NCI-H2029 (cell line): ENCODE measurements at places on chromosomes 16 and 17.

GRCh38 chr17:16947470-16947869 lies 24.4 kb downstream of the TNFRSF13B start:
- no peak for DNase-seq

GRCh38 chr16:83159049-83159448 lies 532.3 kb downstream of the CDH13 start:
- DNase-seq, result no peak

- DNase-seq, result no peak
Measured at GRCh38 chr17:17645961-17646360, 35.3 kb upstream of the RAI1 start.

GRCh38 chr17:76681222-76682137 lies 29.3 kb downstream of the MXRA7 start:
- peak; percentile 21 for DNase-seq

GRCh38 chr16:22417019-22417418 lies 42.6 kb upstream of the CDR2 start:
- DNase-seq, result no peak

DNA sequence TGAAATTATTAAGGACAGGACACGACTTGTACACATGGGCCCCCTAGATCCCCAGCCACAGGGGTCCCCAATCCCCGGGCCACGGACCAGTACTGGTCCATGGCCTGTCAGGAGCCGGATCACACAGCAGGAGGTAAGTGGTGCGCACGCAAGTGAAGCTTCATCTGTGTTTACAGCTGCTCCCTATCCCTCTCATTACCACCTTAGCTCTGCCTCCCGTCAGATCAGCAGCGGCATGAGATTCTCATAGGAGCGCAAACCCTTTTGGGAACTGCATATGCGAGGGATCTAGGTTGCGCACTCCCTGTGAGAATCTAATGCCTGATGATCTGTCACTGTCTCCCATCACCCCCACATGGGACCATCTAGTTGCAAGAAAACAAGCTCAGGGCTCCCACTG lies 137.8 kb upstream of the ZFHX3 start:
- DNase-seq, result no peak

DNA sequence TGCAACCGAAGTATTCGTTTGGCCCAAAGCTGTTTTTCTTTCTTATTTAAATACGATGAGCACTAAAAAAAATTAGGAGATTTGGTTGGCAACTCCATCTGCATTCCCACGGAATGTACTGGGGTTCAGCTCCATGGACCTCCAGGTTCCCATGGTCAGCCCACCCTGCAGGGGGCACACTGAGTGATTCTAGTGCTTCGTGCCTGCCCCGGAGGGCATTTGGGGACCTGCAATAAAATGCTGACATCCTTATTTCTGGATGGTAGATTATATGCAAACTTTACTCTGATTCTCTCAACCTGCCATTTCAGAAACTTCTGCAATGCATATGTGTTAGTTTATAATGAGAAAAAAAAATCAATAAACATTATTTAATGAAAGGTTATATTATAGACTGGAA lies 339.4 kb downstream of the XYLT1 start:
- DNase-seq, result no peak

DNA sequence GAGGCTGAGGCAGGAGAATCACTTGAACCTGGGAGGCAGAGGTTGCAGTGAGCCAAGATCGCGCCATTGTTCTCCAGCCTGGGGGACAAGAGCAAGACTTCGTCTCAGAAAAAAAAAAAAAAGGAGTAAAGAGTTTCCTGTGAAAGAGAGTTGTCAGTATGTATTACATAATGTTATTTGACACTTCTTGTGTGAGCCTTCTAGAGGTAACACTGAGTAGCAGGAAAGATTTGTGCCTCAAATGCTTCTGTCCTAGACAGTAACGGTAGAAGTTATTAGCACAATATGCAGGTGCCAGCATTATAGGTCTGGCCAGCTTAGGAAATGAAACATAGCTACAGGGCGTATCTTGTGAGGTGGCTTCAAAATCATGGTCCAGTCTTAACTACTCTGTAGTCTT lies 6.2 kb downstream of the RPS6KB1 start:
- peak; percentile 14 for DNase-seq

GRCh38 chr16:66695935-66696668 lies 441 bp downstream of the CMTM4 start:
- DNase-seq, result no peak

GRCh38 chr16:85379041-85380001 lies 233.8 kb upstream of the GSE1 start:
- no peak for DNase-seq

DNA sequence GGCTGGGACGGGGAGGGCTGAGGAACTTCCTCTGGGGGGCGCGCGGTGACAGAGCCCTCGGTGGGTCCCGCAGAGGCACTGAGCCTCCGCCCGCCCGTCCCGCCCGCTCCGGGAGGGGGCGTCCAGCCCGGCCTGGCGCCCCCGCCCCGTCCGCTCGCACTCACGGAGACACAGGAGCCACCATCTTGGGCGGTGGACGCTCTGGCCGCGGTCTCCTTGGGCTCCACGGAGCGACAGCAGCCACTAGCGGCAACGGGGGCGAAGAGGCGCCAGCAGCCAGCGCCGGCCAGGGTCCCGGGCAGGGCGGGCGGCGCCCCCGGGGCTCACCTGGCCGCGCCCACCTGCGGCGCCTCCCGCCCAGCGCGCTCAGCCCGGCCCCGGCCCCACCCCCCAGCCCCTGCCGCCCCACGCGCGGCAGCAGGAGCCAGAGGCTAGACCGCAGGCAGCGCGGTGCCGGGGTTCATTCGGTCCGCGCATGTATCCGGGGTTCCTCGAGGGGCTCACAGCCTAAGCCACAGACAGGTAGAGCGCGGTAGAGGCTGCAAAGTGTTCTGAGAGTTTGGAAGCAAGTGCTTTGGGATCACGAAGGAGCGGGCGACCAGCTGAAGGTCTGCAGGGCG lies at the start of gene C17orf113:
TSS of gene C17orf113 (minus strand) at position 209 of the 620 bp plus-strand sequence. CDS start 7,225 bp downstream, outside the sequence.
- DNase-seq, result peak; percentile 2

GRCh38 chr16:35631261-35631945 lies 2172.0 kb downstream of the TP53TG3F start:
- no peak for DNase-seq

- DNase-seq, result no peak
Measured at GRCh38 chr17:33970279-33970678, 284.8 kb upstream of the CCL2 start.

- no peak for DNase-seq
Measured at GRCh38 chr16:3259836-3260235, 3.4 kb upstream of the MEFV start.

DNA sequence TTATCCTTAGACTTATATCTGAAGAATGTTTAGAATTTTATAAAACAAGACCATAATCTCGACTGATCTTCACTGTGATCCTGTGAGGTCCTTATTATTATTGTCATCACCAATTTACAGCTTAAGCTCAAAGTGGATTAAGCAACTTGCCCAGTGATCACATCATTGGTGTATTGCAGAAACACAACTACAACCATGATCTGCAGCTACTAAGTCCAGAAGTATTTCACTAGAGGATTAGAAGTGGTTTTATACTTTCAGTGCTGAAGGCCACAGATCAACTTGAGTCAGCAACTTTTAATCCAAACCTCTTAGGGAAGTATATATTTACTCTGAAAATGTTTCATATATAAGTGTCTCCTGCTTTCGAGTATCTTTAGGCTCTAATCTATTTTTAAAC lies 624.3 kb upstream of the SOX9 start:
- no peak for DNase-seq

DNA sequence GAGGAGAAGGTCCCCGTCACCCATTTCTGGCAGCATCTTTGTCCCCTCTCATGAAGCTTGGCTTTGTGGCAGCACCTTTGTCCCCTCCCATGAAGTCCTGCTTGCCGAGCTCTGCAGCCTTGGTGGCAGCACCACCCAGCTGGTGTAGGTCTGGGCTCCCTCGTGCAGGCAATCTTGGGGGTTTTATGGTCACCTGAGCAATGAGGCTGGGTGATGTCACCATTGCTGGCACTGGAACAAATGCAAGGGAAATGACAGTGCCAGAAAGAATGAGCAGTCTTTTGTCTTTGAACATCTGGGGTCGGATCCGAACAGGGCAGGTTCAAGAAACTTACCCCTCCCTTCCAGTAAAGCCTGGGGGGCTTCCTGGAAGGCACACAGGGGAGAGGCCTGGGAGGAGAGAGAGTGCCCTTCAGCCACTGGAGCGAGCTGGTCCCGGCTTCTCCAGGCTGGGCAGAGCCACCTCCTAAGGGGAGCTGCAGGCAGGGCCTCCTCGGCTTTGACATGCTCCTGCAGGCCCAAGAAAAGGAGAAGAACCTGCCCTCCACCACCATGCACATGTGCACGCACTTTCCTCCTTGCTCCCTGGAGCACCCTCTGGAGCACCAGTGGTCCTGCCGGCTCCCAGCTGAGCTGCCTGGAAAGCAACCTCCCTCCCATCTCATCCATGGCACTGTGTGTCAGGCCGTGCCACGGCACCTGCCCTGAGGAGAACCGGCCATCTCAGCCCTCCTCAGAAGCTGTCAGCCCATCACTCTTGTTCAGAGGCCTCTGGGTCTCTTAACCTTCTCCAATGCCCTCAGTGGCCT lies 16.0 kb downstream of the BTBD17 start:
- no peak for DNase-seq

GRCh38 chr16:47323241-47323640 lies 137.6 kb downstream of the ITFG1 start:
- DNase-seq, result no peak

- no peak for DNase-seq
Measured at GRCh38 chr17:54426296-54426886, 474.3 kb upstream of the TOM1L1 start.

DNA sequence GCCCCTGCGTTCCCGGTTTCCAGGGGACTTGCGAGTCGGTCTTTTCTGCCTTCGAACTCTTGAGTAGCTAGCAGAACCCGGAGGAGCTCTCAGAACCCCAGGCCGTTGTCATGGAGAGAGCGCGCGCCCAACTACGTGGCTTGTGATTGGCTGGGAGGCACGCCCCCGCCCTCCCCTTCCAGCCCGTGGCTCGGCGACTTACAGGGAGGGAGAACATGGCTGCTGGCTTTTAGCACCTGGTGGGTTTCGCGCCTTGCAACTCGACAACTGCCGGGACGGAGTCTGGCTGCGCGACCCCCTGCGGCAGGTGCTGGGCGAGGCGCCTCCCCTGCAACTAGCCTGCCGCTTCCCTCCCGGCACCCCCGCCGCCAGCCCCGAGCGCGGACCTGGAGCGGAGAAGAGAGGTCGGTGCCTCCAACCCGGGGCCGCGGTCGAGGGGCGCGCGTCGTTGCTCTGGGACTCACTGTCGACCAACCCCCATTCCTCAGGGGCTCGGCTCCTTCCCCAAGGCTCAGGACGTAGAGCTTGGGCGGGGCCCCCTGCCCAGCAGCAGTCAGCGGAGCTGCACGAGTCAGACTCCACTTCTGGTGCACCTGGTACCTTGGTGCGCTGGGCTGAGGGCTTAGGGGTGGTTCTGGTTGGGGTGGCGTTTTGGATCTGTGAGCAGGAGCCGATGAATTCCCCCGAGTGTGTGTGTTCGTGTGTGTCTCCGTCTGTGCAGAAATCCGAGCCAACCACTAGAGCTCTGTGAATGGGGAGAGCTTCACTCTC lies 9.0 kb upstream of the ZFP90 start:
- DNase-seq, result peak; percentile 73

DNA sequence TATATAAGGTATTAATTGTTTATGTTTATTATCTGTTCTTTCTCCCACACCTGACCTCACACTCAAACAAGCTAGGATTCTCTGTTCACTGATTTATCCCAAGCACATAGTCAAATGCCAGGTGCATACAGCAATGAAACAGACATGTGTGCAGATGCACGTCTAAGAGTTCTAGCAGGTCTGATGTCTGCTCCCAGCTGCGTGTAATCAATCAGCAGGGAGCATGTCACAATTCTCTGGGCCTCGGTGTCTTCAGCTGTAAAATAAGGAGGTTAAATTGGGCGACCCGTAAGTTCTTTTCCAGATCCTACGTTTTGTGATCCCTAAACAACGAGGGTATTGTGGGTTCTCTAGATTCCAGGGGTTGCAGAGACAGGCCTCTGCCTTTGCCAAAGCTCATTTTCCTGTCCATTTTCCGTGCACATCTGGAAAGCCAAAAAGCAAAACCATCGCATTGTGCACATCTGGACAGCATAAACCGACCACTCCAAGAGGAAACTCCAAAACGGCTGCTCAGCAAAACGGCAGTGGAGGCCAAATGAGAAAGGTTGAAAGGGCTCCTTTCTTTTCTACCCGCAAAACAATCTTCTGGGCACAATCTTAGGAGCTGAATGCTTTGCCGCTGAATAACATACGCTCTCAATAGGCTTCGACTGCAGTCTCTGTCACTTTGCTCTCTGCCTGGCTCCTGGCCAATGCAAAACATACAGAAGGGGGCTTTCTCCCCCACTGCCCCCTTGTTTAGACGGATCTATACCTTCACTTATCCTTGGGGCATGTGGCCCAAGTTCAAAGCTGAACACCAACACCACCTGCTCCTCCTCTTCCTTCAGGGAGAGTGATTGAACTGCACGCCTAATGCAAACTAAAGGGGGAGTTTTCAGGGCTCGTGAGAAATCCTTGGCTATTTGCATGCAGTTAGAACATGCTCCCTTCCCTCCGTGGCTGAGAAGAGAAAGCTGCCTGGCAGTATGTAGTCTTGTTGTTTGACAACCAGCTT lies 426.3 kb downstream of the SLC39A11 start:
- DNase-seq, result no peak

DNA sequence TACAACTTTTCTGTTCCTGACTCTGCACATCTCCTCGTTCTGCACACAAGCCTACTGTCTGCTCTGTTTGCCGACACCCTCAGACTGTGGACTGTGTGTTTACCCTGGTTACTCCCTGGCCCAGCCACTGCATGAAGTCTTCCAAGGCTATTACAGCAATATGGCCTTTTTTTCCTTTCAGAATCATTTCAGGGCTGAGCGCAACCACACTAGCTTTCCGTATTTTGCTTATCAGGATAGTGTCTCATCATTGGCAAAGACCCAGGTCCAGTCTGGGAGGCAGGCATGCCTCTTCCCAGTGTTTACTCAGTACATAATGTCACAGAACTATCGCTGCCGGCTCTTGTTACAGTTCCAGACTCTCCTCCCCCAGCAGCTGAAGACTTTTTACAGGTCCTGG lies 10.1 kb downstream of the DNAH9 start:
- DNase-seq, result peak; percentile 30

DNA sequence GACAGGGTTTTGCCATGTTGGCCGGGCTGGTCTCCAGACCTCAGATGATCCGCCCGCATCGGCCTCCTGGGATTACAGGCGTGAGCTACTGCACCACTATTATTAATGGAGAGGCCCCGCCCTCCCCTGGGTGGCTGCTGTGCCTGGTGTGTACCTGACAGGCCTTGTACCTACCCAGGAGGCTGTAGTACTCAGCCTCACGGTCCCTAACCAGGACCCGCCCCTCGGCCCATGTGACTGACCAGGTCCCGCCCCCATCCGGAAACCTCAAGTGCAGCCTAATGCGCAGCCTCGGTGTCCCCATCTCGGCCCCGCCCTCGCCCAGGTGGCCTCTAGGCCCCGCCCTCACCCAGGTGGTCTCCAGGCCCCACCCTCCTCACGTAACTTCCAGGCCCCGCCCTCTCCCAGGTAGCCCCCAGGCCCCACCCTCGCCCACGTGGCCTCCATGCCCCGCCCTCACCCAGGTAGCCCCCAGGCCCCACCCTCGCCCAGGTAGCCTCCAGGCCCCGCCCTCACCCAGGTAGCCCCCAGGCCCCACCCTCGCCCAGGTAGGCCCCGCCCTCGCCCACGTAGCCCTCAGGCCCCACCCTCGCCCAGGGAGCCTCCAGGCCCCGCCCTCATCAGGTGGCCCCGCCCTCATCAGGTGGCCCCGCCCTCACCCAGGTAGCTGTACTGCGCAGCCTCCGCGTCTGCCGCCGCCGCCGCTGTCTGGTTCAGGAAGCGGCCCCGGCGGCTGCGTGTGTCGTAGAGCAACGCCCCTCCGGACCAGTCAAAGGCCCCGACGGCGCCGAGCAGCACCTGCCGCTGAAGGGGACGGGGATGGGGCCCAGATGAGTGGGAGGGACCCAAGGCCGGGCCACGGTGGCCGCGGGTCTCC lies 31.0 kb downstream of the HASPIN start:
- peak; percentile 91 for DNase-seq

- DNase-seq, result no peak
Measured at GRCh38 chr17:6523809-6524355, 32.5 kb downstream of the PITPNM3 start.
